ENCODE measurements at places on chromosomes 5 and 9.
A peak's percentile ranks its signal among the peaks of the same experiment; 100 is the strongest.

GRCh38 chr5:80928073-80928472, 32.1 kb upstream of the RASGRF2 start:
- DNase-seq: no peak

GRCh38 chr5:113292462-113292861, 142.3 kb downstream of the TSSK1B start:
- no peak for DNase-seq

DNA sequence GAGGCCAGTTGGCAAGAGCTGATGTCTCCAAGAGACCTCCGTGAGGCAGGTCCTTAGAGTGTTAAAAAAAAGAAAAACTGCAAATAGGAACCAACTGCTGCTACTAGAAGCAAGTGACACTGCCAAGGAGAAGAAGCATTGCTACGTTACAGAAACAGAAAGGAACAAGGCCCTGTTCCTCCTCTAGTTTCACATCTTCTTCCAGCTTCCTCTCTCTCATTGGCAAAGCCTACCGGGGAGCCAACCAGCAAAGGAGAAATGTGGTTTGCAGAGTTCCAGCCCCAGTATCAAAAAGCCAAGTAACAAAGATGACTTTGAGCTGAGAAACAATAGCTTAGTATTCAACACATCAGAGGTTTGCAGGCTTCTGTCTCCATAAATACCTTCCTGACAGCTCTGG, 145.9 kb downstream of the PRELID2 start:
- no peak for DNase-seq

- DNase-seq: no peak
Measured at GRCh38 chr5:53063791-53064190, 45.8 kb downstream of the MOCS2 start.

GRCh38 chr5:10556289-10556807, 7.5 kb upstream of the ANKRD33B start:
- DNase-seq: no peak

DNA sequence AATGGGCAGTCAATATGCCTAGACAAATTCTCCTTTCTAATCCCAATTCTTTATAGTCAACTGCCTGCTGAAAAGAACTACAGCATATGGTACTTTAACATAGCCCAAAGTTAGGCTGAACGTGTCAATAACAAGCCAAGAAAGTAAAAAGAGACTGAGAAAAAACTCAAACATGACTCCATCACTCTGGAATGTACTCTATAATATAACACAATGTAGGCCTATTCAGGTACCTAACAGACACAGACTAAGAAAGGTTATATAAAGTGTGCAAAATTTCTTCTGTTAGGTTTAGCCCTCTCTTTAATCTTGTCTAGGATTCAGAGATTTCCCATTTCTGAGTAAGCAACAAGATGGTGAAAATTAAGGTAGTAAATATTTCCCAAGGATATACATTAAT, 209.7 kb upstream of the PRR16 start:
- no peak for DNase-seq

DNA sequence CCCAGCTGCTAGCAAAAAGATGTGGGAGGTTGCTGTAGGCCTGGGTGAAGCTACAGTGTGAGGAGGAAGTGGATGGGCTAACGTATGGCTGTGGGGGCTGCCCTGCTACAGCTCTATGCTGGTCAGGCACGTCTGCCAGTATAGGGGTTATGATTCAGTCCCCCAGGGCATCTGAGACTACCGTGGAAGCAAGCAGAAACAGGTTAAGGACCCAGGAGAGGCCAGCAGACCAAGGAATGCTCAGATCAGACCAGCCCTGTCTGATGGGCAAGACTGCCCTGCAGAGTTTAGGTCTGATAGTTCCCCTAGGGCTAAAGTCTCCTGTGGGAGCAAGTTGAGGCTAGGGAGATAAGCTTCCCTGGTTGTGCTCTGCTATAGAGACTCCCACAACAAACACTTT, 416.1 kb upstream of the CTNND2 start:
- DNase-seq: no peak

- DNase-seq: no peak
Measured at GRCh38 chr9:70506159-70506558, 91.7 kb upstream of the KLF9 start.

GRCh38 chr5:61228691-61229280, 66.5 kb upstream of the SMIM15 start:
- DNase-seq: peak; percentile 48

- no peak for DNase-seq
Measured at GRCh38 chr9:121852651-121853616, 201.5 kb downstream of the DAB2IP start.

- DNase-seq: no peak
Measured at GRCh38 chr5:902129-902916, 9.6 kb downstream of the TRIP13 start.

DNA sequence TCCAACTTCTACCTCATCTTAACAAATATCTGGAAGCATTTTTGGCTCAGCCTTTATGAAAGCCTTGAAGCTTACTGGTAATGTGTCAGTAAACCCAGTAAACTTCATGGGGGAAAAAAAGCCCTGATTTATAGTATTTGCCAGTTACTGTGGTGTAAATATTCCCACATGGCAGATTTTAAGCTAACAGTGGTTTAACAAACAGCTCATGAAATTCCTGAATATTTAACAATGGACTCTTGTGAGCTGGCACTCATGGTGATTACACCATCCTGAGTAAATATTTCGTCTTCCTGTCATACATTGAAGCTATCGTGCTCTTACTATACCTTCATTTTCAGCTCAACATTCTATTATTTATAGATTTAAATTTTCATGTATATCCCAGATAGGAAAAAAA, 57.0 kb upstream of the ACOT12 start:
- DNase-seq: peak; percentile 14

DNA sequence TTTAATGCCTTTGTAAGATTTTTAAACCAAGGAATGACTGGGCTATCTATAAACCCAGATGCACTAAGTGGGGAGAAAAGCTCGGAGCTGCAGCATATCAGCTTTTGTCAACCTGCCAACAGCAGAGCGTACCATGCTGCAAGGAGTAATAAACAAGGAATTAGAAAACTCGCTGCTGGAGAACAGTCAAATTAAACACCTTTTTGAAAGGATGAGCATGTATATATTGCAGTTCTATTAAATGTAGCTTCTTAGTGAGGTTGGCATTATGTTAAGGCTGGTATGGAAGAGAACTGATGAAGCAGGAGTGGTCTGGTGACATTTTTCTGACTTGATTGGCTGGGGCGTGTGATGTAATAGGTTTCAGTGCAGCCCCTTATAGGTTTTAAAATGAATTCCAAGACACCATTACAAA, 74.7 kb downstream of the PIK3R1 start:
- no peak for DNase-seq

DNA sequence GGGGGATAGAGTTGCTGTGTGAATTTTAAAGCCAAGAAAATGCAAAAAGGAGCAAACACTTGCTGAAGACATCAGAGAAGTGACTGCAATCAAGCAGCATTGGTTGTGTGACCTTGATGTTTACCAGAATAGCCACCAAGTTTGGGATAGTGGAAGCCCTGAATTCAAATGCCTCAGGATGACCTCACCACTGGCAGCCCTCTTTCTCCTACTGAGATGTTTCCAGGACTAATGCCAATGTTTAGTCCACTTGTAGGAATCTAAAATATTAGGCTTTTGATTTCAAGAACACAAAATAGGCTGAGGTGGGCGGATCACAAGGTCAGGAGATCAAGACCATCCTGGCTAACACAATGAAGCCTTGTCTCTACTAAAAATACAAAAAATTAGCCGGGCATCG, 112.2 kb upstream of the NUDT12 start:
- DNase-seq: no peak

DNA sequence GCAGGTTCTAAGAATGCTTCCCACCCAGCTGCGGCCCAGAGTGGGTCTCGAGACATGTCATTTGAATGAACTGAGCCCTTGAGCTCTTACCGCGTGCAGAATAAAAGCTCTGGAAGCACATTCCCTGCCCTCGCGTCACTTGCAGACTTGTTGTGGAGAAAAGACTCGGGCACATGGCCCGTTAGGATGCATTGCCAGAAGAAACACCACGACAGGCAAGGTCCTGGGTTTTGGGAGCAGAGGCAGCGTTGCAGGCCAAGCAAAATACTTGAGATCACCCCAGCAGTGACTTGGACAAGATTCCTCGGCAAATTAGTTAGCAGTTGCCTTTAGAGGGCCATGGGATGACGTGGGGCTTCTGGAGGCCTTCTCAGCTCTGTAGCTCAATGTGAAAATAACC, 170.8 kb upstream of the MSX2 start:
- no peak for DNase-seq

GRCh38 chr5:154209591-154210081, 19.1 kb downstream of the GALNT10 start:
- DNase-seq: no peak

DNA sequence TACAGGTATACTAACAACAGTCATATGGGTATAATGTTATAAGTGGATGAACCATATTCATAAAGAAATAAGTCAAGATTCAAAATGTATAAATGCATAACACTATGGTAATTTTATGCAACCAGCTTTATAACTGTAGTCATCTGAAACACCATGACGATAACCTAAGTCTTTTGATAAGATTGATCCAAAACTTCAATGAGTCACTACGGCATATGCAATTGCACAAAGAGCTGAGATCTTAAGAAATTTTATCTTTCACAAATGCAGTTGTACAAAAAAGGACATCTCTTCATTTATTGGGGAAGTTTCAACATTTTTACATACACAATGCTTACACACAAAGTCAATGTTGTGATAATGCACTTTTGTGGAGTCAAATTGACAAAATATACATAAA, 20.3 kb downstream of the FAM81B start:
- DNase-seq: no peak

- DNase-seq: no peak
Measured at GRCh38 chr9:108262836-108263235, 593.0 kb downstream of the ACTL7B start.

- DNase-seq: no peak
Measured at GRCh38 chr5:156375895-156376495, 49.0 kb downstream of the SGCD start.

- no peak for DNase-seq
Measured at GRCh38 chr5:123813264-123813663, 301.3 kb downstream of the CSNK1G3 start.

- DNase-seq: no peak
Measured at GRCh38 chr5:181134259-181134658, 3.3 kb upstream of the OR2V1 start.

GRCh38 chr9:70044490-70045307, 1.1 kb downstream of the MAMDC2 start:
- peak; percentile 59 for DNase-seq

DNA sequence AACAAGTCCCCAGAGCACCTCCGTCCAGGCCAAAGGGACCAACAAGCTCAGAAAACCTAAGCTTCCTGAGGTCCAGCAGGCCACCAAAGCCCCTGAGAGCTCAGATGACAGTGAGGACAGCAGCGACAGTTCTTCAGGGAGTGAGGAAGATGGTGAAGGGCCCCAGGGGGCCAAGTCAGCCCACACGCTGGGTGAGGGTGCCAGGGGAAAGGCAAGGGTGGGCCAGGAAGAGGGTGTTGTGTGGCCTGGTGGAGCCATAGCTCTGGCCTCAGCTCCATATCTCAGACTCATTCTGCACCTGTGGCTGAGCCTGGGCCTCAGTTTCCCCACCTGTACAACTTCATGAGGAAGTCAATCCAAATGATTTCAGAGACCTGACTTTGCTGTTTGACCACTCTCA, 20.7 kb downstream of the CD74 start:
- DNase-seq: no peak

DNA sequence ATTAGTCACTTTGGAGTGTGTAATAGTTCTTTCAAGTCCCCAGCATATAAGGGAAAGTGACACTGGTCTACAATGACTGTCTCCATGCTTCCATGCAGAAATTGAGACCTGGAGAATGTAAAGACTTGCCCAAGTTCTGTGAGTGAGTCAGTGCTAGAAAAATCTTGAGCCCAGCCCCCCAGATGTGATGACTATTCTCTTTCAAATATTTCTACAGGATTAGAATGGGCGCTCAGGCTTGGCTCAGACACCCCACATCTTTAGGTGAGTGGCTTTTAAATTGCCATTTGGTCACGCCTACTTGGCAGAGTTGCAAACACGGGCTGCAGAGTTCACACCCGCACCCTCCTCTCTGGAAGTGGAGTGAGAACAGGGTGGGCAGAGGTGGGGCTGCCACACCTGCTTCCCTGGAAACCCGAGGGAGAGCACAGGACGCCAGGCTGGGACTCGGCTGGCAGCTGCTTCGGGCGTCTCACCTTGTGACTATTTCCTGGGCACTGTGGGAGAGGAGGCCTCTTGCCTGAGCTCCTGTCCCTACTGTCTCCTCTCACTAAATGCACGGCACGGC, 37.6 kb downstream of the ROPN1L start:
- peak; percentile 65 for DNase-seq

DNA sequence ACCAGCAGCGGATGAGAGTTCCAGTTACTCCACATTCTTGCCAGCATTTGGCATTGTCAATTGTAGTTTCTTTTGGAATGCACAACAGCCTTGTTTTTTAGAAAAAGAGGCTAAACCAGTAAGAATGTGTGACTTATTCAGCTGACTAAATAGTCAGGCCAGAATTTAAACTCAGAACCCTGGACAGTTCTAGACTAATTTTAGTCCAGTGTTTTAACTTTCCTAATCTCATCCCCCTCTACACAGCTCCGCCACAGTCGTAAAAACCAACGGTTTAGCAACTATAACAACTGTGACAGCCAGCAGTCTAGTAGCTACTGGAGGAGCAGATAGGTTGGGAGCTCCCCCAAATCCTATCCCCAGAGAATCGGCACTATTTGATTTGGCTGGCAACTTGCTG, 103.7 kb downstream of the FOXD1 start:
- no peak for DNase-seq

GRCh38 chr9:103713631-103714030, 380.5 kb upstream of the SMC2 start:
- DNase-seq: no peak

DNA sequence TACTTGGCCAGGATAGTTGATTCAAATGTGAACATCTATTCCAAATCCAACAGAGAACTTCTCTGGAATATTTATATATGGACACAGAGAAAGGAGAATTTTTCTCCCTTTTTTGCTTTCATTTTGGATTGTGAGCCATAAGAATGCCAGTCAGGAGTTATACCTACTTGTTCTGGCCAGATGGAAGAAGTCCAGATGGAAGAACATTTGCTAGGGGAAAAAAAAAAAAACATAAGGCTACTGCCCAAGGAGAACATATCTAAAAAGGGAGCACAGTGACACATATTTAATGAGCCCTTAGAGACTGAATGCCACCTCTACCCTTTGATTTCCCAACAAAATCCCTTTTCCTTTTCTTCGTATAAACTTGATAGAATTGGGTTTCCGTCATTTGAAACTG, 61.7 kb upstream of the PPP2R2B start:
- no peak for DNase-seq

- no peak for DNase-seq
Measured at GRCh38 chr5:51810592-51810991, 427.3 kb downstream of the ISL1 start.

- DNase-seq: no peak
Measured at GRCh38 chr5:14238272-14238671, 95.1 kb downstream of the TRIO start.

DNA sequence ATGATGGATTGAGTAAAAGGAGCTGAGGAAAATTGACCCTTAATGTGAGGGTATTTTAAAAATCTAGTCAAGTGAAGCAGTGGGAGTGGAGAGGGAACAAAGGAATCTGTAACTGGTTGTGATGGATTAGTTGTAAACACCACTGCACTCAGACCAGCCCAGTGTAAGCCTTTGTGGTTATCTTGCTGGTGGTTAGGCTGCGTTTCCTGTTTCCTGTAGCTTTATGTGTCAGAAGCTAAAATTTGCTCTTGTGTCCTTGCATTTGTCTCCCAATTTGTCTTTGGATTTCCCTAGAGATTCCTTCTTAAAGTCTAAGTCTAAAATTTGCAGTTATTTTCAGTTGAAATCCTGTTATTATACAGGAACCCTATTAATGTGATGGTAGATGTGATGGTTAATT, 6.3 kb downstream of the IFNA21 start:
- DNase-seq: no peak
